ENCODE measurements at places on chromosomes 2 and 18.

- no peak for DNase-seq
These were observed 61.0 kb downstream of the MAP3K20 start for GRCh38 chr2:173136599-173136998.

DNA sequence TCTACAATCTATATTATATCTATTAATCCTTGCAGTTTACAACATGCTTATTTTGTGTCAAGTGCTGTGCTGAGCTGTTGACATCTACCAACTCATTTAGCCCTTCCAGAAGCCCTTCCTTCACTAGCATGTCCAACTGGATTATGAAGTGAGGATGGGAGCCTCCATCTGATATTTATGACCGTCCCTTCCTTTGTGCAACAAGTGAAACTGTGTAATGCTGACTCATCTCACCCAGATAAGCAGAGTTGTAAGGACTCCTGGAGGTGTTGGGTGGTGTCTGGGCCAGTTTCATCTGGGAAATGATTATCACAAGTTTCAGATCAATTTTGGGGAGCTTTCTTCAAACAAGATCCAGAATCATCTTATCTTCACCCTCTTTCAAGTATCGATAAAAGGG lies 156.6 kb upstream of the ETAA1 start:
- DNase-seq = no peak

DNA sequence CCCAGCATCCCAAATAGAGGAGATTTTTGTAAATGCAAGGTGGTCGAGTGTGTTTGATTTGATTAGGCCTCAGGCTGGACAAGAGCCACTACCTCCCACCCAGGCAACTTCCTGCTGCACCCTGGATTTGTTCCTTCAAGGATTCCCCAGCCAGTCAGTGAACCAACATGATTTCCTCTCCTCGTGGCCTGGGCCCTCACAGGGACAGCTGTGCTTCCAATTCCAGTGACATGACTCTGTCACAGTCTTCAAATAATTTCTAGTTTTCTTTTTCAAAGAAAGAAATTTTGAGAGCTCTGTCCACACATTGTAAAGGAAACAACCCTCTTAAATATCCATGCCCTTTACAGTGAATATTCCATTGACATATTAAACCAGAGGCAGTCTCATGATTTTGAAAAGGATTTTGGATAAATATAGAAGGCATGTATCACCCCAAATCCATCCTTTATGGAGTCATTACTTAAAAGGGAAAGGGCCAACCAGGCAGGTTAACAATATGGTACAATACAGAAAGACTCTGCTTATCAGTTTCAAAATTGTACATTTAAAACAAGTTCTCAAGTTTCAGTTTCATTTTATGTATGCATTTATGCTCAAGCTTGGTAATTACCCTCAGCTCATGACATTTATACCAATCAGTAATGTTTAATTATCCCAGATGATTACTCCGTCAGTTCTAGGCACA lies 121.3 kb upstream of the FOSL2 start:
- no peak for DNase-seq

GRCh38 chr2:212109217-212109616 lies 429.4 kb downstream of the ERBB4 start:
- DNase-seq = no peak

DNA sequence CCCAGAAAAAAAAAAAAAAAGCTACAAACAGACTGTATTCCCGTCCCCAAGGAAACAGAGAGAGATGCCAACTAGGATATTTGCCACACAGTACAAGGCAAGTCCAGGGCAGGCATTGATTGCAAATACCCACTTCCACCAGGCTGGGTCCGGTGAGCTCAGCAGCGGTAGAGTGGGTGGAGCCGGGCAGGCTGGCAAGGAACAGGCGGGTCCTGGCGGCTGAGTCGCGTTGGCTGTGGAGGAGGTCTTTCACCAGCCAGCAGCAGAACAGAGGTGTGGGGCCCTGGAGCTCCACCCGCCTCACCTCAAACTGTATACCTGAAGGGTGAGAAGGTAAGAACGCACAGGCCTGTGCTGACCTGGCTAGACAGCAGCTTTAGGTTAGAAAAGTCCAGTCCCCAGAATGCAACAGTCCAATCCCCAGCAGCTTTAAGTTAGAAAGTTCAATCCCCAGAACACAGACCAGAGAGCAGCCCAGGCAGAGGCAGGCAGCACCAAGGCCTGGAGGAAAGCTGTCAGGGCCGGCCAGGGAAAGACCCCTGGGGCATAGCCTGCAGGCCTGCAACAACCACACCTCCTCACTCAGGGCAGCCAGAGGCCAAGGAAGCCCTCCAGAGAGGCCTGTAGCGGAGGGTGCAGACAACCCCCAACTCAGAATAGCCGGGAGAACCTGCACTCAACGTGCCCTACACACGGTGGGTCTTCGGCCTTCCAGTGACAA lies 21.9 kb upstream of the MTERF4 start:
- DNase-seq = no peak

- DNase-seq = no peak
These were observed 13.2 kb downstream of the SLC66A3 start for GRCh38 chr2:11168488-11168887.

- DNase-seq = no peak
These were observed 112.4 kb downstream of the FEZ2 start for GRCh38 chr2:36485521-36485920.

GRCh38 chr2:191650896-191651773 lies 26.8 kb upstream of the NABP1 start:
- DNase-seq = no peak

DNA sequence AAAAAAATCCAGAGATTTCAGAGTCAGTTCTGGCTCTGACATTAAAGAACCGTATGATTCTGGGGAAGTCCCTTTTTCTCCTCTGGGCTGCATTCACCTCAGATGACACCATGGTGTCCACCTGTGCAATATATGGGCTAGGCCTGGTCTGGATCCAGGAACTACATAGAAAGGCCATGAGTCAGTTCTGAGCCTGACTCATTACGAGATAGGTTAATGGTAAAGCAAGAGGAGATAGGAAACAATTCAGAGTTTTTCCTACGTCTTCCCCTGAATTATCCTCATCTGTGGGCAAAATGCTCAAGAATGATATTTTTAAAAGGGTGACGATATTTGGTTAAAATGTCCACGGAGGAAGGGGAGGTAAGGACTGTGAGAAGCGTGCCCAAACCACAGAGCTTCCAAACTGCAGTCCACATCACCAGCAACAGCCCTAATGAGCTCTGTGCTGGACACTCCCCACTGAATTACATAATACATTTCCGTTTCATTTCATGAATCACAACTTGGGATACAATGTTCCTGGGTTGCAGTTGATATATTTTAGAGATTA lies 180.1 kb upstream of the OSR1 start:
- DNase-seq = no peak
